ENCODE measurements at places on chromosomes 16 and 17.

GRCh38 chr17:43840814-43841213 is 6.2 kb upstream of the CD300LG start:
- no peak for DNase-seq
- H3K27me3 ChIP-seq = peaks cover 20% of the 10 kb centered on the region
- no peak overlapping the region for H3K4me3 ChIP-seq

DNA sequence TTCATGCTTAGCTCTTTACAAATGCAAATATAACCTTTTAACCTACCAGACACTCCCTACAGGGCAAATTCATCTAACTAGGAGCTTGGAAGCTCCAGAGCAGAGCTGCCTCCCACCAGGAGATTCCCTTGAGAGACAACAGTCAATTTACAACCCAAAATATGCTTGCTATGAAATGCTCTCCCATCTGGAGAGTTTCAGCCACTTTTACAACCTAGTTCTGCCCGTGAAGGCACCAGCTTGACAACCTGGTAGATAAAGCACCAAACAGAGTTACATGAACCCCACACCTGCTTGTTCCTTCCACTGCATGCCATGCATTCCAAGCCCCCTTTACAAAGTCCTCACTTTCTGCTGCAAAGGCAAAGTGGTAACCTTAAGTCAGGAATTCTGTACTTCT is 215.3 kb upstream of the KIF2B start:
- no peak overlapping the region for H3K4me3 ChIP-seq
- H3K27ac ChIP-seq = no peak overlapping the region
- DNase-seq = no peak
- H3K36me3 ChIP-seq = no peaks in the 10 kb centered on the region
- H3K27me3 ChIP-seq = no peaks in the 10 kb centered on the region
- no peaks in the 10 kb centered on the region for H3K4me1 ChIP-seq

DNA sequence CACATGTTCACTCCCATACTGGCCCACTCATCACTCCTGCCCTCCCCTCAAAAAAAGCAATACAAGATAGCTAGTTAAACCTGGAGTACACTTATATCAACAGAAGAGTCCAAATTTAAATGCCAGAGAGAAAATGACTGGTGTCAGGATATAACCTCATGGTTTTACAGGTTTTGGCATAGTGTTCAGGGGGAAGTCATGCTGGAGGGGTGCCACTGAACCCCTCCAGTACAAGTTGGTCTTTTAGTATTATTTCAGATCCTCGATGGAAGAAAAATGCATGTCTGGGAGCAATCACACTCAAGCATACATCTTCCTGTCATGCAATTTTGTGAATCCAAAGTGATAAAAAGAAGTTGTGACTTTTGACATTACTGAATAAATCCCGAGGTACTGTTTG is 10.5 kb downstream of the NACA2 start:
- H3K27me3 ChIP-seq = peaks cover 27% of the 10 kb centered on the region
- H3K4me1 ChIP-seq = peaks cover 2% of the 10 kb centered on the region
- H3K27ac ChIP-seq = no peak overlapping the region

GRCh38 chr17:21061971-21062526 is 19.2 kb upstream of the USP22 start:
- no peak for DNase-seq
- H3K4me1 ChIP-seq = peaks cover 3% of the 10 kb centered on the region
- H3K27ac ChIP-seq = no peak overlapping the region
- H3K36me3 ChIP-seq = no peaks in the 10 kb centered on the region
- peaks cover 2% of the 10 kb centered on the region for H3K27me3 ChIP-seq
- no peak overlapping the region for H3K4me3 ChIP-seq

GRCh38 chr17:79658811-79659207 is 48.0 kb upstream of the RBFOX3 start:
- peak; percentile 6 for DNase-seq
- H3K27me3 ChIP-seq = peaks cover 21% of the 10 kb centered on the region
- H3K4me3 ChIP-seq = no peak overlapping the region
- H3K4me1 ChIP-seq = no peaks in the 10 kb centered on the region

DNA sequence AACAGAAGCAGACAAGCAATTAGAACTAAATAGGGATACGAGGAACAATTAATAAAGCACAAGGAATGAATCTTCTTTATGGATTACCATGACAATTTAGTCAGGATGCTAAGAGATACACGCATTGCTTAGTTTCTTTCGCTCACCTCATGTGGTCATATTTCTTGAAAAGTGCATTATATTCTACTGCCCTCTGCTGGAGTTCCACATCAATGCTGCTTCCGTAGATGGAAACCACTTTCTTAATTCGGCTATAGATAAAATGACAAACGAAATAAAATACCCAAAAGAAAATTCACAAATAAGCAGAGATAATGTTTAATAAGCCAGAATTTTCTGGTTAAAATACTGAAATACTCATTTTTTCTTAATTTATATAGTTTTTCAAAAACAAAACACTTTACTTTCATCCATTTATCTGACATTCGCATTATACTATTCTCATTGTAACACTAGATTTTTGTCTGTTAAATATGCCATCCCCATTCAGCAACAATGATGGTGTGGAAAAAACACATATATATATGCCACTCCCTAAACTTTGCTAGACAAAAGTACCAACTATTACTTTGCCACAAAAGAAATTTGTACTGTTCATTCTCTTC is 22.0 kb upstream of the PHLPP2 start:
- H3K27me3 ChIP-seq = no peaks in the 10 kb centered on the region
- no peaks in the 10 kb centered on the region for H3K4me1 ChIP-seq
- H3K36me3 ChIP-seq = peaks cover 56% of the 10 kb centered on the region
- H3K4me3 ChIP-seq = no peak overlapping the region

- no peak for DNase-seq
- peaks cover 43% of the 10 kb centered on the region for H3K36me3 ChIP-seq
- H3K4me1 ChIP-seq = peaks cover 45% of the 10 kb centered on the region
- H3K27ac ChIP-seq = peak overlapping the region; percentile 47
- H3K4me3 ChIP-seq = no peak overlapping the region
Observed at GRCh38 chr16:71794943-71795342, 13.7 kb downstream of the AP1G1 start.

- H3K36me3 ChIP-seq = peaks cover 12% of the 10 kb centered on the region
- peak; percentile 93 for DNase-seq
- H3K4me3 ChIP-seq = peak within 1 kb of the TSS; percentile 95
- peak within 1 kb of the TSS; percentile 99 for H3K27ac ChIP-seq
- H3K4me1 ChIP-seq = peaks cover 11% of the 10 kb centered on the region
- no peaks in the 10 kb centered on the region for H3K27me3 ChIP-seq
Observed at GRCh38 chr16:28924762-28925385, at the start of gene RABEP2. RABEP2 (minus strand) TSS chr16:28925238; CDS start chr16:28925163, 75 bp downstream.

DNA sequence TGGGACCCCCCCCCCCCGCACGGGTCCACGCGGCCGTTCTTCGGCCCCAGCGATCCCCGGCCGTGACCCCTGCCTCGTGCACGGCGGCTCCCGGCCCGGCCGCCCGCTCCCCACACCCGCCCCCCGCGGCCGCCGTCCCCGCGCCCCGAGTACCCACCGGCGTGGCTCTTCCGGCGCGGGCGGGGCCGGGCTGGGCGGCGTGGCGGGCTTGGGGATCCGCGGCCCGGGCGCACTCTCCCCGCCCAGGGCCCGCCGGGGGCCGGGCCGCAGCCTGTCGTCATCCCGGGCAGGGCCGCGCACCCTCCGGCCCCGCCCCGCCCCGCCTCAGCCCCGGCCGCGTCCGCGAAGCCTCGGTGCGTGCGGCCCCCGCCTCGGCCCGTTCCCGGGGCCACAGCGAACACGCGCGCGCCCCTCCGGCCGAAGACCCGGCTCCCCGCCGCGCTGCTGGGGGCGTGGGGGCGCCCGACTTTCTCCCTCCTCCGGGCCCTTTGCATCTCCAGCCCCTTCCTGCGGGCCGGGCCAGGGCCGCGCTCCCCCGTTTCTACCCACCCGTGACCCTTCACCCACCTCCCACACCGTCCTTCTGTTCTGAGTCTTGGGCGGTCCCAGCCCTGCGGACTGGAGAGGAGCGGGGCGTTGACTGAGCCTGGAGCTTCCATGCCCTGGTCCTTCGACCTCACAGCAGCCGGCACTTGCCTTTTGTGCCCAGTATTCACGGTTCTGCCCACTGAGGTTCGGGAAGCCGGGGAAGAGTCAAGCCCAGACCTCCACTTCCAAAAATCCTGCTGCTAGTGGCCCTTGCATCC is 840 bp downstream of the MYO1C start:
- peaks cover 12% of the 10 kb centered on the region for H3K36me3 ChIP-seq
- H3K27me3 ChIP-seq = no peaks in the 10 kb centered on the region
- H3K4me1 ChIP-seq = peaks cover 21% of the 10 kb centered on the region
- peak overlapping the region; percentile 89 for H3K27ac ChIP-seq
- peak overlapping the region; percentile 83 for H3K4me3 ChIP-seq
- DNase-seq = peak; percentile 50

DNA sequence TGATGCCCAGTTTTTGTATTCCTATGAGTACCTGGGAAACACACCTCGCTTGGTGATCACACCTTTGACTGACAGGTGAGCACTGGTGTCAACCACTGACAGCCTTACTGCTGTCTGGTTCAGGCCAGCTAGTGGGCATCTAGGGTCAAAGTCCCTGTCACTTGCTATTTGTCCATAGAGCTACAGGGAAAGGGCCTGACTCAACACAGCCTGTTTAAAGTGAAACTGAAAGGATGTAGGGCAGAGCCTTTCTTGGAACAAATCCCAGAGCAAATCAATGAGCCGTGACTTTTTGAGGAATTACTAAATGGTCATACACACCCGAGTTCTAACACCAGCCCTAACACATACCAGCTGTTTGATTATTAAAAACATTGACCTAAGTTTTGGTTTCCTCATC is 106.8 kb downstream of the DNAH9 start:
- H3K36me3 ChIP-seq = no peaks in the 10 kb centered on the region
- no peak overlapping the region for H3K27ac ChIP-seq
- no peaks in the 10 kb centered on the region for H3K27me3 ChIP-seq
- H3K4me3 ChIP-seq = no peak overlapping the region
- no peaks in the 10 kb centered on the region for H3K4me1 ChIP-seq
- DNase-seq = no peak

GRCh38 chr17:14080847-14081251 is 11.5 kb downstream of the COX10 start:
- peaks cover 41% of the 10 kb centered on the region for H3K4me1 ChIP-seq
- no peaks in the 10 kb centered on the region for H3K27me3 ChIP-seq
- H3K4me3 ChIP-seq = no peak overlapping the region
- peak overlapping the region; percentile 76 for H3K27ac ChIP-seq
- DNase-seq = no peak

GRCh38 chr17:64150237-64151015 is 20.5 kb upstream of the ERN1 start:
- peaks cover 34% of the 10 kb centered on the region for H3K36me3 ChIP-seq
- peaks cover 25% of the 10 kb centered on the region for H3K4me1 ChIP-seq
- no peak for DNase-seq
- no peak overlapping the region for H3K27ac ChIP-seq
- no peaks in the 10 kb centered on the region for H3K27me3 ChIP-seq
- H3K4me3 ChIP-seq = no peak overlapping the region

DNA sequence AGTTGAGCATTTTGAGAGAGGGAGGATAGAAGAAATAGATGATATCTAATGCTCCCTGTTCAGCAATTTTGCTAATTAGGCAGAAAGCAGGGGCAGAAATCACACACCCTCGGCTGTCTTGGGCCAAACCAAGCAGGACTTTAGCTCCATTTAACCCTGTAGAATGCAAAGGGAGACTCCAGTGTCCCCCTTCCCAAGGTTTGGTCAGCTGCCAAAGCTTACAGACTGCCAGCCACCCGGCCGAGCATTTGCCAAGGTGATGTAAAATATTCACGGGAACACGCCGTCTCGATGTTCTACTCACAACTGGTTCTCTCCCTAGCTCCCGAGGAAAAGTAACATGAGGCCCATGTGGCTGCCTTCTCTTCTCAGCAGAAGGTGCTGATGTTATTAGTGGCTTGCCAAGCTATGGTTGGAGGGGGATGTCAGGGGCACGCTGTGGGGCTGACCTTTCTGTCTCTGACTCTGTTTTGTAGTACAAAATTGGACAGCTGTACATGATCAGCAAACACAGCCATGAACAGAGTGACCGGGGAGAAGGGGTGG is 155.3 kb downstream of the PITPNC1 start:
- H3K27ac ChIP-seq = no peak overlapping the region
- DNase-seq = no peak
- no peak overlapping the region for H3K4me3 ChIP-seq
- H3K36me3 ChIP-seq = no peaks in the 10 kb centered on the region
- no peaks in the 10 kb centered on the region for H3K27me3 ChIP-seq

GRCh38 chr16:376817-377418 is 4.9 kb downstream of the PGAP6 start:
- no peak overlapping the region for H3K27ac ChIP-seq
- H3K4me1 ChIP-seq = no peaks in the 10 kb centered on the region
- no peaks in the 10 kb centered on the region for H3K27me3 ChIP-seq
- H3K4me3 ChIP-seq = no peak overlapping the region

GRCh38 chr17:36545077-36545464 is 352 bp downstream of the GGNBP2 start:
- H3K27me3 ChIP-seq = no peaks in the 10 kb centered on the region
- H3K27ac ChIP-seq = peak overlapping the region; percentile 96
- H3K4me3 ChIP-seq = peak overlapping the region; percentile 98
- H3K36me3 ChIP-seq = peaks cover 41% of the 10 kb centered on the region
- H3K4me1 ChIP-seq = peaks cover 23% of the 10 kb centered on the region
- no peak for DNase-seq

- H3K4me1 ChIP-seq = peaks cover 21% of the 10 kb centered on the region
- H3K36me3 ChIP-seq = peaks cover 88% of the 10 kb centered on the region
- H3K27ac ChIP-seq = no peak overlapping the region
Observed at GRCh38 chr17:78826836-78827509, 13.6 kb downstream of the USP36 start.
